Stimulated activated CD4-positive, alpha-beta T cell treated with anti-CD3 and anti-CD28 coated beads, Interleukin-1b, Interleukin-23, amount 100 ng/mL, for 1 hour (primary cell): ENCODE measurements at places on chromosomes 3 and 15.

- DNase-seq = no peak
These were observed 25.9 kb downstream of the TRIM71 start for GRCh38 chr3:32843510-32844321.

GRCh38 chr15:77057072-77057471, 13.8 kb downstream of the TSPAN3 start:
- DNase-seq = no peak

DNA sequence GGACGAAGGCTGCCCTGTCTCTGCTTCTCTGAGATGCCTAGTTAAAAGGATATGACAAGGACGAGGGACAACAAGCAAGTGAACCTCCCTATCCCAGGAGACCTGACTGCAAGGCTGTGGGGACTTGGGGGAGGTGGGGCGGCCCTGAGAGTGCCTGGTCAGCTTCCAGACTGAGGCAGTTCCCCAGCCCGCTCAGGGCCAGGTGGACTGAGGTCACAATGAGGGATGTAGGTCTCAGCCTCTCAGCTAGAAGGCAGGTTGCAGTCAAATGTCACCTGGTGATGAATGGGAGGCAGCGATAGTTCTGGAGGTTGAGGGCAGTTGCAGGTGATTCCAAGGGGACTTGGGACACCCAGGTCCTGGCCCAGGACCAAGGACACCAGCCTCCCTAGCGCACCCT, 30.6 kb downstream of the TKT start:
- DNase-seq = no peak

DNA sequence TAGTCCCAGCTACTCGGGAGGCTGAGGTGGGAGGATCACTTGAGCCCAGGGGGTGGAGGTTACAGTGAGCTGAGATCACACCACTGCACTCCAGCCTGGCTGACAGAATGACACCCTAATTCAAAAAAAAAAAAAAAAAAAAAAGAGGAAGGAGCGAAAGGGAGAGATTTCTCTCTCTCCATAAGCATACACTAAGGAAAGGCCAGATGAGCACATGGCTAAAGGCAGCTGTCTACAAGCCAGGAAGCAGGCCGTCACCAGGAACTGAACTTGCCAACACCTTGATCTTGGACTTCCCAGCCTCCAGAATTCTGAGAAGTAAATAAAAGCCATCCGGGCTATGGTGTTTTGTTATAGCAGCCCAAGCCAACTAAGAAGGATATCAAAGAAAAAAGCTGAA, 7.5 kb downstream of the SRGAP3 start:
- no peak for DNase-seq

DNA sequence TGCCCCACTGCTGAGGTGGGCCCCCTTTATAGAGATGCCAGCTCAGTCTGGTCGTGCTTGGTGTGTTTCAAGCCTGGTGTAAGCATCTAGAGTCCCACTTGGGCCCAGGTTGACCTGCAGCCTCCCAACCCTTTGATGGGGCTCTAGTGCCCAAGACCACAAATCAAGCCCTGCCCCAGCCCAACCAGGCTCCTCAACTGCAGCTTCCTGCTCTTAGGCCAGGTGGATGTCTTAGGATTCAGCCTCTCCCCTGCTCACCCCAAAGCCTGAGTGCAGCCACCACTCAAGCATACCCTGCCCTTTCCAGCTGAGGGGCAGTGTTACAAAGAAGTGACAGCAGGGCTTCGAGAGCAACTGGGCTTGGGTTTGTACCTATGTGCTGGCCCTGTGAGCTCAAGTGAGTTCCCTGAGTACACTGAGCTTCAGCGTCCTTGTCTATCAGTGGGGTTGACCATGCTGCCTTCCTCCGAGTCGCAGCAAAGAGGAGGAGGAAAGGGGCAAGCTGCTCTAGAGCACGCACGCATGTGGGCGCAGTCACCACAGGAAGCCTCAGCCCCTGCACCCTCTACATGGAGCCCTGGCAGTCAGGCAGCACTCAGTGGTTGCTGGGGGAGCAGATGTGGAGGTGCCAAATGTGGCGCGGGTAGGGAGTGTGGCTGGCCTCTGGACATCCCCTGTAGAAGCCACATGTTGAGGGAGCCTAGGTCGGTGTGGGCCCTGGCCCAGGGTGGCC, 120.7 kb downstream of the EEFSEC start:
- DNase-seq = no peak

DNA sequence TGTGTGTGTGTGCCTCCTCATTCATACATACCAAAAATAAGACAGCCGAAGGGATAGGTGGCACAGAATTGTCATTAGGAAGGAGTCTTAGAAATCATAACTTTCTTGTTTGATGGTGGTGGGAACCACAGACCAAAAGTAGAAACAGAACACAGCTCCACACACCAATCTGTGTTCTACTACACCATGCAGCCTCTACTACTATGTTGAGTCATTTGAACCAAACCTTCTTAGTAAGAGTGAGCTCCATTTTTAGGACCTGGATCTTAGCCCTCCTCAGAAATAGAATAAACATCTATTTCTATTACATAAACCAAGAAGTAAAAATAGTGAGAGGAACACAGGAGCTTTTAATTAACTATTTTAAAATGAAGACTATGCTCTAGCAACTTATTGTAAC, 27.9 kb upstream of the PLCH1 start:
- no peak for DNase-seq

DNA sequence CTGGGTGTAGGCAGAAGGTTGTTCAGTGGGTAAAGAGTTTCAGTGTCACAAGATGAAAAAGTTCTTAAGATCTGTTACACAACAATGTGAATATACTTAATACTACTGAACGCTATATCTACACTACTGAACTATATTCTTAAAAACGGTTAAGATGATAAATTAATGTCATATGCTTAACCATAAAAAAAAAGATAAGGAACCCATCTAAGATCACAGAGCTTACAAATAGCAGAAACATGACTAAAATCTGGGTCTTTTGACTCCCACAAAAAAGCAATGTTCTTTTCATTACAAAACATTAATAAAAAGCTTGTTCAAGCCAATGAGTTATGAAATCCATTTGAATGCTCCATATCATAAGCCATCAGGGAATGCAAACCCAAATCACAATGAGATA, 34.4 kb downstream of the UBR1 start:
- no peak for DNase-seq

GRCh38 chr3:61912158-61912557, 350.8 kb downstream of the PTPRG start:
- no peak for DNase-seq

GRCh38 chr3:192833177-192833890, 84.3 kb downstream of the MB21D2 start:
- DNase-seq = no peak

GRCh38 chr3:63015614-63016309, 140.5 kb upstream of the CADPS start:
- DNase-seq = no peak

GRCh38 chr3:188915127-188915526, 256.6 kb upstream of the TPRG1 start:
- DNase-seq = no peak

GRCh38 chr3:115341208-115341607, 194.1 kb upstream of the ZBTB20 start:
- DNase-seq = no peak

GRCh38 chr3:100002599-100003350, 111.5 kb downstream of the FILIP1L start:
- no peak for DNase-seq

- no peak for DNase-seq
These were observed 82.4 kb downstream of the WWTR1 start for GRCh38 chr3:149575213-149575960.

DNA sequence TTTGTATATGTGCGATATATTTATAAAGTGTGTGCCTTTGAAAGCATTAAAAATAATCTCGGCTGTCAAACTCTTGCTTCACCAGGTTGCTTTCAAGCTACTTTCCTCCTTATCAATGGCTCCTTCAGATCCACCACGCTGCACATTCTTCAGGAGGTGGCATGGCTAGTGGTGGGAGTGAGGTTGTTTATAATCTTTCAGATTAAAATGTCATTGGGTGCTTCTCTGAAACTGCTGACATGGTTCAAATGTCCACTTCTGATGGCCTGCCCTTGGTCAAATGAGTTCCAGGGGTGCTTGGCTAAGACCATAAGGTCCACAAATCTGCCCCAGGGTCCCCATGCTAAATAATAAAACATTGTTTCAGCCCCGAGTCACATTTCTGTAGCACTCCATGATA, 36.7 kb downstream of the ARHGAP31 start:
- no peak for DNase-seq

- no peak for DNase-seq
These were observed 8.9 kb downstream of the ACAN start for GRCh38 chr15:88812133-88812532.

DNA sequence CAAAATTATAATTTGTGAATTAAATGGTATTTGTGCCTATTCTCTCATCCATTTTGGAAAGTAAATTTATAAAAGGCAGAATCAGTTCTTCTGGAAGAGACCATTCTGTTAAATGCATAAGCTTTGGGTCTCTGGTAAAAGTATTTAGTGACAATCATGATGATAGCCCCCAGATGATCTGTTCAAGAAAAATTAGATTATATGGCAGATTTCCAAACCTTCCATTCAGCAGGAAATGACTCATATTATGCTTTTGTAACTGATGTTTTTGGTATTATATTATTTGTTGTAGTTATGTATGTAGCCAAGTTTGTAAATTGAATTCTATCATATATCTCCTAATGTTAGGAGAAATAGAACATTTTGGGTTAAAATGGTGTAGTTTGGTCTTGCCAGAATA, 340.8 kb upstream of the DPH6 start:
- no peak for DNase-seq

- DNase-seq = no peak
These were observed 92.2 kb downstream of the MYLK start for GRCh38 chr3:123791898-123792297.

DNA sequence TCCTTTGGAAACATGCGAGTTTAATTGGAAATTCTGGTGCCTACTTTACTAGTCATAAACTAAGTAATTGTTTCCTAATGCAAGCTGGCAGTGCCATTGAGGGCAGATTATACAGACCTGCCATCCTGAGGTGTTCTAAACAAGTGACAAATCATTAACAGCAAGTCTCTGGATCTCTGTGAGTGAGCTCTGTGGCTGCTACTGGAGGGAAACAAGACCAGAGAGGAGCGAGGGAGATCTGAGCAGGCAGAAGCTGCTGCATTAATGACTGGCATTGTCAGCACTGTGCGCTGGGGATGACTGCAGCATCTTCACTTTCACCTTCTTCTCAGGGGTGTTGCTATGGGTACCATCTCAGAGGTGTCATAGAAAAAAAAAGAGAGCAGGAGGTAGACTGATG, 308.4 kb upstream of the DPH6 start:
- DNase-seq = no peak

DNA sequence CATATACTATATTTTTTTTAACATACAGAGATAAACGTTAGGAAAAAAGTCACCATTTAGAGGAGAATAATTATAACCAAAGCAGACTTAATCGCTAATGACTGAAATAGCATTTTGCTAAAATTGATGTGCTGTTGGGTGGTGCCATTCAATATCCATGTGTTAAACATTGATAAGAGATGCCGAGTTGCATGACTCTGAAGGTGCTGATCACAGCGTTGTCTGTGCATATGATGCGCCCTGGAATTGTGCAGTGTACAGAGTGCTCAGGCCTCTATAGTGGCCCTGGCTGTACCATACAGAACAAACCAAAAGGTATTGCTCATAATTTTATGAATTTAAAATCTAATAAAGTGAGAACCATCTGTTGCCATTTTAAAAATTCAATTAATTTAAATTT, 168.3 kb downstream of the MEIS2 start:
- no peak for DNase-seq

DNA sequence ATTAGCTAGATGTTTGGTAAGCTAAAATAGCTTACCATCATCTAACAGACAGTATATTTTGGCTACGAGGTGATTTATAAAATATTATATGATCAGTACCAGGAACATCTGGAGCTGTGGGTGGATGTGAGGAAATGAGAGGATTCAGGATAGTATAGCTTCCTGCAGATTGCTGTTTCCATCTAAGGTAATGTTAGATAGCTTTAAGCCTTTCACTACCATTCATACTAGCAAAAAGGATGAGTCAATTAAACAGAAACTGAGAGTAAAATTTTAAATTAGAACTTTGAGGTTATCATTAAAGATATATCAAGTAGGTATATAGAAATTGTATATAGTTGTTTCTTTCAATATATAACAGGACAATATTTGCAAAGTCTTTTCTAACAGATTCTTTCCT, 8.0 kb downstream of the ZBTB20 start:
- DNase-seq = no peak

DNA sequence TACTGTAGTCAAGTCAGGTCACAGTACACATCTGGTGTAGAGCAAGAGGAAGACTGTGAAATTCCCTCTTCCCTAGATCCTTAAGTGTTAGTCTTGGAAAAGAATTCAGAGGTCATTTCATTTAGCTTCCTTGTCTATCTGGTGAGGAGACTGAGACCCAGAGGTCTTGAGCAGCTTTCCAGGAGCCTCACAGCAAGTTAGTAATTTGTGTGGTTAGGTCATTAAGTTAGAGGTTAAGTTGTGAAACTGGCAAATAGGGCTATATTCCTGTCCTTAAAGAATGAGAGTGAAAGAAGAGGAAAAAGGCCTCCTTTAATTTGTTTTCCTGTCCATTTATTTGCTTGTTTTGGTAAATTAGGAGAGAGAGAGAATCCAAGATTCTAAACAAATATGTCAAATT, 9.0 kb downstream of the PODXL2 start:
- DNase-seq = no peak

GRCh38 chr15:41465822-41466421, 27.8 kb upstream of the ITPKA start:
- no peak for DNase-seq

DNA sequence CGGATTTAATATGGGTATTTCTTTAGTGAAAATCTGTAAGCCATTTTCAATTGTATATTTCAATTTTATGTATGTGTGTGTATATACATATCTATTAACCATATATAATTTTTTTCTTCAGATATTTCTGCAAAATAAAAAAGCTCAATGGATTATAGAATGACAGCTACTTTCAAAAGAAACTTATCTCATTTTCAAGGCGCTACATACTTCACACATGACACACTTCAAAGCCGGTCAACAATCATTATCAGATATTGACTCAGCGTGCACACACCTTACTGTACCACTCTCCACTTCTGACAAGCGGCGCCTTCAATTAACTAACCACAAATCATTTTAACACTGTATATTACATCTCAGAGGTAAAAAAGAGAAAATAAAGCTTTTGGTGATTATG, 39.6 kb downstream of the ATP13A3 start:
- DNase-seq = no peak

- no peak for DNase-seq
These were observed 28.3 kb upstream of the PFN2 start for GRCh38 chr3:149998946-149999345.

- DNase-seq = no peak
These were observed 9.2 kb downstream of the LTF start for GRCh38 chr3:46455231-46456115.

DNA sequence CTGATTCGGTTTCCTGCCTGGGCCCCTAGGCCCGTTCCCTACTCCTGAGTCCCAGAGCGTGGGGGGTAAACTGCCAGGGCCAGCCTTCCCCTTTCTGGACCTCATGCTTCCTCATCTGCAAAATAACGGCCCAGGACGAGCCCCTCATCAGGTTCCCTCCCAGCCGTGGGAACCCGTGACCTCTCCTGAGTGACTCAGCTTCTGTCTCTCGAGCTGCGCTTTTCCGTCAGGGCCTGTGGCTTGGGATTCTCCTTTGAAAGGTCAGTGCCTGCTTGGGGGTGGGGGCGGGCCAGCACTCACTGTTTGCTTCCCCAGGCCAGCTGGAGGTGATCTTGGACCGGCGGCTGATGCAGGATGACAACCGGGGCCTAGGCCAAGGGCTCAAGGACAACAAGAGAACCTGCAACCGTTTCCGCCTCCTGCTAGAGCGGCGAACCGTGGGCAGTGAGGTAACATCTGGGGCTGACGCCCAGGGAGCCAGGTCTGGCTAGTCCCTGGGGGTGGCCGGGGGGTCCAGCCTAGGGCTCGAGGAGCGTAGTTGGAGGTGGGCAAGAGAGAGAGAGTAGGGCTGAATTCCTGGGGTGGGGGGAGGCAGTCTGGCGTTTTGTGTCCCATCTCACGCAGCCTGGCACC, 12.8 kb downstream of the MAN2A2 start:
- no peak for DNase-seq
